ENCODE measurements at places on chromosomes 4 and X.

DNA sequence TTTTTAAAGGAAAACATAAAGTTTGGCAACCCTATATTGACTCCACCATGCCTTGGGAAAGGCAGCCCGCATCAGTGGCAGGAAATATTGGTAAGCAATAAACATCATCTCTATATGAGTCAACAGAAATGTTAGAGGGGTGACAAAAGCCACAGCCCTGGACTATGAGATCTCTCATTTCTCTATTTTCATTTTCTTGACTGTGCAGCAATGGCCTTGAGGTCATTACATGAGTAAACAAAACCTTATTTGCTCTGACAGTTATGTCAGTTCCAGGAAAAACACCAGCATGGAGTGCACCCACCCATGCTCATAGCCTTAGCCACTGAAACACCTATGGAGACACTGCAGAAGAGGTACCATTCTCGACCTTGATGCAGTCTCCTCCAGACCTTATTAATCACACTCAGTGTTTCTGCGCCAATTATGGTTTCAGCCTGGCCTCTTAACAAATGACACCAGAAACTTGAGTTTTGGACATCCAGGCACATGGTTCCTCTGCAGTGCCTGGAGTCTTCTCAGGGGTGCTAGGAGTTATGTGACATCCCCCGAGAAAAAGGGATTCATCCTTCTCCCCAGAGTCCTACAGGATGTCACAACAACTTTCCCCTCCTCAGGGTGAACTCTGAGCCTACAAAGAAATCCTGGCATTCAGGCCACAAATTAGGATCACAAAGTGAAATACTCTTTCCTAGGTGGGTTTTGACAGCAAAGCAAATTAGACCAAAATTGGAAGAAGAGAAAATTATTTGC is 16.0 kb upstream of the HPGD start:
- DNase-seq, result no peak

DNA sequence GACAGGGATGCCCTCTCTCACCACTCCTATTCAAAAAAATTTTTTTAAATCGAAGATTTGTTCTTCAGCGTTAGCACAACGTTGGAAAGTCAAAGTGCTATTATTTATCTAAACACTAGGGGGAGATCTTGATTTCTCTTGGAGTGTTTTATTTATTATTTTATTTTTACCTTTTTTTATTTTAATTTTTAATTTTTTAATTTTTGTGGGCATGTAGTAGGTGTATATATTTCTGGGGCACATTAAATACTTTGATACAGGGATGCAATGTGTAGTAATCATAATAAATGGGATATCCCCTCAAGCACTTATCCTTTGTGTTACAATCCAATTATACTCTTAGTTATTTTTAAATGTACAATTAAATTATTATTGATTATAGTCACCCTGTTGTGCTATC is 37.4 kb upstream of the SLC10A4 start:
- no peak for DNase-seq

GRCh38 chr4:39660757-39661156 is 22.1 kb upstream of the SMIM14 start:
- no peak for DNase-seq

- no peak for DNase-seq
Observed at GRCh38 chr4:169417629-169418282, 147.0 kb upstream of the SH3RF1 start.

GRCh38 chrX:110162867-110163266 is 155.0 kb downstream of the AMMECR1 start:
- DNase-seq, result no peak

GRCh38 chrX:24316111-24316510 is 2.2 kb upstream of the SUPT20HL2 start:
- DNase-seq, result no peak

Measured in heart left ventricle (tissue), 16 donors.